ENCODE measurements at places on chromosomes 3 and 15.

- no peak for DNase-seq
Measured at GRCh38 chr3:194749631-194750490, 64.2 kb downstream of the FAM43A start.

DNA sequence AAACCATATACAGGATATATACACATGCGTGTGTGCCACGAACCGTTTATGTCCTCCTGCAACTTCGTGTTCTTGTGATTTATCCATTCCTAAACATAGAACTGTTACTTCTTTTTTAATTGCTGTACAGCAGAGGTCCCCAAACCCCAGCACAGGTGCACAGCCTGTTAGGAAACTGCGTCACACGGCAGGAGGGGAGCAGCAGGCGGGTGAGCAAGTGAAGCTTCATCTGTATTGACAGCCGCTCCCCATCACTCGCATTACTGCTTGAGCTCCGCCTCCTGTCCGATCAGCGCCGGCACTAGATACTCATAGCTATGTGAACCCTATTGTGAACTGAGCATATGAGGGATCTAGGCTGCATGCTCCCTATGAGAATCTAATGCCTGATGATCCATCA lies 34.9 kb upstream of the NRROS start:
- no peak for DNase-seq

DNA sequence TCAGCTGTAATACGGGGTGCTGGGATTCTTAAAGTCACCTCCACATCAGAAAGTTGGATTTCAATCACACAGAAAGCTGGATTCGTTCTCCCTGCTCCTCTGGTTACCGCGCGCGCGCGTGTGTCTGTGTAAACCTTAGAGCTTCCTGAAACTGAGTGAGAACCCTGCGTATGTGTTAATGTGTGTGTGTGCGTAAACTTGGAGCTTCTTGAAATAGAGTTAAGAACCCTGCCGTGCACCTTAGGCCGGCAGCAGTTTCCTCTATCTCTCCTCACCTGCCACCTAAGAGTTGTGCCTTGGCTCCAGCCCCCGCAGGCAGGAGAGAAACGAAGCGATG lies 531 bp downstream of the LZTFL1 start:
- no peak for DNase-seq

GRCh38 chr3:113532698-113533533 lies 561 bp downstream of the SIDT1 start:
- DNase-seq, result no peak

- peak; percentile 34 for DNase-seq
Measured at GRCh38 chr3:149401212-149401925, 23.9 kb upstream of the TM4SF1 start.

DNA sequence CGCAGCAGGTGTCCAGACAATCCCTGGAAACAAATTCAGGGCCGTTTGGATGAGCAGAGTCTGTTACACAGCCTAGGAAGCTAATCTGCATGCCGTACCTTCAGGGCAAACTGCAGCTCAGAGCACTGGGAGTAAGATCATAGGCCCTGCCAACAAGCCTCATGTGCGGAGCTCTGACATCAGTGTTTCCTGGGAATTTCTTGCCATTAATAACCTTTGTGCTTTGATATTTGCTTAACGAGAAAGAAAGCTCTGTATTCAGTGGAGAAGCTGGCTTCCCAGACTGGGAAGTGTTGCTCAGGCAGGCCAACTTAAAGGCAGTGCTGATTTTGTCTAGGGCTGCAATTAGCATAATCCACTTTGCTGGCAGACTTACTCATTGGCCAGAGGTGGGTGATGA lies 116.1 kb upstream of the KLHL25 start:
- no peak for DNase-seq

DNA sequence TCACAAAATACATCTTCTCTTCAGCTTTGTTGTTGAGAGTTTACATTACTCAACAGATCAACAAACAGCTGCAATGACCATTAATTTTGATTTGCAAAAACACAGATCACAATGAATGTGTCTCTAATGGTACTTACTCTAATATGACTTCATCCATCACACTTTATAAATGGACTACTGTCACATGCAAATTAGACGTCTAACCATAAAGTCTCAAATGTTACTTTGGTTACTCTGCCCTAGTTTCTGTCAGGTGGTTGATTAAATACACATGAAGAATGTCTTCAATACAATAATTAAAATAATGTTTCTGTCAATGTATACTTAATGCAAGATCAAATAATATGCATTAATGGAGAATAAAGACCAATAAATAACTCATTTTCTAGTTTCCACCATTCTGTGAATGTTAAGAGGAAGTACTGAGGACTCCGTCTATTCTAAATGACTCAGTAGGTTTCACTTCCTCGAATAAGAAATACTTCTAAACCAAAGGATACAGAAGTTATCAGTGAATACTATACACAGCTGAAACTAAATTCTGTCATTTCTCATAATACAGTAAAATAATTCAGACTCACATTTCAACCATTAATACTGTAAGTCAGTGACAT lies 145.8 kb downstream of the CBLB start:
- no peak for DNase-seq

DNA sequence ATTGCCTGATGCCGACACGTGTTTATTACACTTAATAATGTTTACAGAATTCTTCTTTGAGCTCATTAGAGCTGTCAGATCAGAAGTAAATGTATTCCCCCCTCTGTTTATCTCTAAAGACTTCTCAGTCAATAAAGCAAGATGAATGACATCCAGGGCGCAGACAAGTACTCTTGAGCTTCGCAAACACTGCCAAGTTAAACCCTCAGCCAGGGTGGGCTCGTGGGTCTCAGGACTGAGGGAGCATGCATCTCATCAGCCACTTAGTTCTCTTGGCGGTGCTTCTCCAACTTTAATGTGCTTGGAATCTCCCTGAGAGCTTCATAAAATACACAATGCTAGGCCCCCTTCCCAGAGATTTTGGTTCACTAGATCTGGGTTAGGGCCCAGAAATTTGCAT lies 333.9 kb upstream of the THRB start:
- DNase-seq, result no peak

DNA sequence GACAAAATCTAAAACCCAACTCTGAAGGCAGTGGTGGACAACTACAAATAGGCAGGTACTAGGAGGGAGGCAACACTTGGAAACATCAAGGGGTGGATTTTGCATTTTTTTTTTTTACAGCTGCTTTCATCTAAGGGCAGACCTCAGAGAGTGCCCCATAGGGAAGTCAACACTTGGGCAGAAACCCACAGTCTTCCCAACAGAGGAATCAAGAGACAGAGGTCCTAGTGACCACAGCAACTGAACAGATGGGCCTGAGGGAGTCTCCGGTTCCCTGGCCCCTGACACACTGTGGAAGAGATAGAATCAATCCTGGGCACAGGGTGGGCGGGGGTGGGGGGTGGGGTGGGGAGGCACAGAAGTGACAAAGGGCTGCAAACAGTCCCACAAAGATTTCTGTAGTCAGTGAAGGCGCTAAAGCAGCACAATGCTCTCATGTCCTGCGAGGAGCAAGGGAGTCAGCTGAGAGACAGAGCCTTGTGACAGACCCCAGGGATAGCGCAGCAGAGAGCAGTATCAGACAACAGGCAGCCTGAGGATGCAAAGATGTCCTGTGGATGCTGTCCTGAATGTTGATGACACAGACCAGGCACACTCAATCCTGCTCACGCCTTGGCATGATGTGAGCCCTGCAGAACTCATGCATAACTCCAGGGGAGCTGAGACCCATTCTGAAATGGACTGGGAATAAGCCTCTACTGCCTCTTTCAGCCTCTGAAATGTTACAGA lies 6.9 kb upstream of the RFTN1 start:
- no peak for DNase-seq

DNA sequence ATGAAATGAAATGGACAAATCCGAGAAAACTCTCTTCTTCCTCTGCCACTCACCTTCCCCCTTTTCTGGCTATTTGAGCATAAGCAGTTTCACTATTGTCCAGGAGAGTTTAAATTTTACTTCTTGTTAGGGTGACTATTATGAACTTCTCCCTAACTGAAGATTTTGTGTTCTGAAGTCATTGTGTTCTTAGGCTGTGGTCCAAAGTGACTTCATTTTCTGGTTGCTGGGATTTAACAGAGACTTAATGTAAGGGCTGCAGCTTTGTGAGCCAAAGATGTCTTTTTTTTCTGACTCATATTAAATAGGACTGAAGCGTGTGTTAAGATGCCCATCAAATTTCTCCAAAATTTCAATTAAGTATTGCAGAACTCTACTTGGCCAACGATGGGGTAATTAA lies 46.5 kb upstream of the FSTL1 start:
- DNase-seq, result peak; percentile 93

GRCh38 chr15:67189326-67190051 lies 65.0 kb downstream of the AAGAB start:
- no peak for DNase-seq

DNA sequence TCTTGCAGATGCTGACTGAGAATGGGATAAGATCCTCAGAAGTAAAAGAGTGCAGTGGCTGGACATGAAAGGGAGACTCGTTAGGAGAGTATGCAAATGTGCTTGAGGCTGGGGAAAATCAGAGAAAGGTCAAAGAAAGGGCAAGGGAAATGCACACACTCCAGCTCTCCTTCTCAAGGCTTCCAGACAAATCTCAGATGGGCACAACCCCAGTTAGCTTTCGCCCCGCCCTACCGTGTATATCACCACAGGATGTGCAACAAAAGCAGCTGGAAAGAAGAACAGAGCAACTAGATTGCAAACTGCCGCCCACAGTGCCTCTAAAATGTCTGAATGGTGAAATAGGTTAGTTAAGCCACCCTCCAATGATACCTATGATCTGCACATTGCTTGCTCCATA lies 63.9 kb downstream of the CERS3 start:
- no peak for DNase-seq

DNA sequence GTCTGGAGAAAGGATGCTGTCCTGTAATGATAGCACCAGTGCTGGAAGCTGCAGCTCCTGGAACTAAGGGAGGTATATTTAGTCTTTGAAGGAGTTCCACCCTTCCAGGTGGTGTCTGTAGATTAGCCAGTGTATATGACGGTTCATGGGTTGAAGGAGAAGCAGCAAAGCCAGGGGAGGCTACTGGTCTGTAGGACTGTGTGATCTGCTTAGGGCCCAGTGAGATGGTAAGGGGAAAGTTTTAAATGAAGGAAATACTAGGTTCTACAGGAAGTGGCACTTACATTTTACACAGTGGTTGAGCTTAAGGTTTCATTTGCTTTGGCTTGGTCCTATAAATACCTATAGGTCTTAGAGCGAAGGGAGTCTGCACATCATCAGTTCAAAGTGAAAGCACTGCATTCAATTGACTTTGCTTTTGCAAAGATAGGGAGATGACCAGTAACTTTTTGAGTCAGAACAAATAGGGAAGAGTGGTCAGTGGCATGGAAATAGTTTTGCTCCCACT lies 5.6 kb downstream of the SLC25A38 start:
- no peak for DNase-seq

GRCh38 chr15:78408355-78408640 lies 29.7 kb upstream of the IREB2 start:
- no peak for DNase-seq

- DNase-seq, result no peak
Measured at GRCh38 chr3:8733332-8734094, at the start of gene CAV3. CAV3 (plus strand) TSS chr3:8733802; CDS start chr3:8733877, 75 bp downstream.

DNA sequence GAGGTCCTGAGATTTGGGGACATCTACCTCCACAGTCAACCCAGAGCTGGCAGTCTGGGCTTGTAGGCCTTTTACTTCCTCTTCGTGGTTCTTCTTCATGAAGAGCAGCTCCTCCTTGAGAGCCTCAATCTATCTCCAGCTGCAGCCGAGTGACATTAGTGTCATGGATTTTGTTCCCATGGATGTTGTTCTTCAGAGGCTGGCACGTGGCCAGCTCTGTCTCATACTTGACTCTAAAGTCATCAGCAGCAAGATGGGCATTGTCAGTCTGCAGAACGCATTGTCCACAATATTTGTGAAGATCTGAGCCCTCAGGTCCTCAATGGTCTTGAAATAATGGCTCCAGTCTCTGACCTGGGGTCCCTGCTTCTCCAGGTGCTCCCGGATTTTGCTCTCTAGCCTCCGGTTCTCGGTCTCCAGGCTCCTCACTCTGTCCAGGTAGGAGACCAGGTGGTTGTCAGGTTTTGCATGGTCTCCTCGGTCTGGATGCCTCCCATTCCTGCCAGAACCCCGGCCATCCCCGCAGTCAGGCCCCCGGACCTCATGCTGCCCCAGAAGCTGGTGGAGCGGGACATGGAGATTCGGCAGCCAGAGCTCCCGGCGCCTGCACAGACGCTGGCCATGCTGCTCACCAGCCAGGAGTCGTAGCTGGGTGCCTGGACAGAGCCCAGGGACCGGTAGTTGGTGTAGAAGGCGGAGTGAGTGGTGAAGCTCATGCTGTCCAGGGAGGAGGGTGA lies 3.4 kb upstream of the CCNL1 start:
- DNase-seq, result no peak

- DNase-seq, result no peak
Measured at GRCh38 chr15:53530761-53531160, 228.7 kb downstream of the WDR72 start.

DNA sequence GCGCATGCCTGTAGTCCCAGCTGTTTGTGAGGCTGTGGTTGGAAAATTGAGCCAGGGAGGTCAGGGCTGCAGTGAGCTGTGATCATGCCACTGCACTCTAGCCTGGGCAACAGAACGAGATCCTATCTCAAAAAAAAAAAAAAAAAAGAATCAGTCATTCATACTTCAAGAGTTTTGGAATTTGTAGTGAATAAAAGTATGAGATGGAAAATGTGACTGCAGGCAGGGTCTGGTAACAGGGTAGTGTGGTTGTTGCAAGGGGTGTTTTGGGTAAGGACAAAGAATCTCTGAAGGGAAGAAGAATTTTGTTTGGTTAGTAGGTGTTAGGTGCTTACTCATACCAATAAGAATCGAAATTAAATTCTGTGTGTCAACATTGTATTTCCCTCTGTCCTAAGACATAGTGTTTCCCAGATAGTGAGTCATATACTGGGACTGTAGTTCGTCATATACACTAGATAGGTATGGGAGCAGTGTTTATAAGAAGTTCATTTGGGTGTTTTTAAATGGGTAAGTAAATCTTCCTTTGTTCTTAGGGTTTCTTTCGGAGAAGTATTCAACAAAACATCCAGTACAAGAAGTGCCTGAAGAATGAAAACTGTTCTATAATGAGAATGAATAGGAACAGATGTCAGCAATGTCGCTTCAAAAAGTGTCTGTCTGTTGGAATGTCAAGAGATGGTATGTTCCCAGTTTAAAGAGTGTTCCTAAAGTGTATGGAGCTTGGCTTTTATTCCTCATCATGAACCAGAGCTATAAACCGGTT lies 14.2 kb downstream of the NR1D2 start:
- DNase-seq, result no peak

GRCh38 chr3:147640781-147641180 lies 231.6 kb downstream of the ZIC1 start:
- DNase-seq, result no peak

- DNase-seq, result no peak
Measured at GRCh38 chr15:76073554-76073953, 13.8 kb downstream of the TMEM266 start.

GRCh38 chr3:79285380-79285779 lies 482.4 kb downstream of the ROBO1 start:
- no peak for DNase-seq

- no peak for DNase-seq
Measured at GRCh38 chr3:179933080-179933479, 103.7 kb downstream of the PEX5L start.

GRCh38 chr3:10933021-10933420 lies 59.5 kb upstream of the SLC6A1 start:
- DNase-seq, result no peak

- DNase-seq, result no peak
Measured at GRCh38 chr3:180215866-180216265, 179.1 kb upstream of the PEX5L start.

GRCh38 chr3:10386121-10386520 lies 65.2 kb upstream of the SEC13 start:
- no peak for DNase-seq
